ENCODE measurements at places on chromosomes 6 and 20.
A peak's percentile ranks its signal among the peaks of the same experiment; 100 is the strongest.

GRCh38 chr20:44809380-44810060 is 826 bp downstream of the RIMS4 start:
- DNase-seq: no peak

DNA sequence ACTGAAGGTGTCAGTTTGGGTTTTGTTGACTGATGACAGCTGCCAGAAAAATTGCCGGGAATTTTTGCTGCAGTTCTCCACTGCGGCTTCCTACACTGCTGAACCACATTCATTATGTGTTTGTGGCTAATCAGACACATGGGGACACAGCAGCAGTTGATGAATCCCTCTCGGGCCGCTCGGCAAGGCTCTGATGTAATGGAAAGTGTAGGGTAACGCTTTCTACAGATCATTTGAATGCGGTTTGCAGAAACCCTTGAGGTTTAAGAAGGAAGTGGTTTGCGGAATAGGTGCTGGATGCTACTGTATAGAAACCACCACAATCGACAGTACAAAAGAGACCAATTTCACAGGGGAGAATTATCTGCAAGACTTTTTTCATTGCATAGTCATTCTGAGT is 138.7 kb upstream of the SASH1 start:
- DNase-seq: peak; percentile 46

GRCh38 chr6:1312203-1312472 is 240 bp downstream of the FOXQ1 start:
- DNase-seq: no peak

DNA sequence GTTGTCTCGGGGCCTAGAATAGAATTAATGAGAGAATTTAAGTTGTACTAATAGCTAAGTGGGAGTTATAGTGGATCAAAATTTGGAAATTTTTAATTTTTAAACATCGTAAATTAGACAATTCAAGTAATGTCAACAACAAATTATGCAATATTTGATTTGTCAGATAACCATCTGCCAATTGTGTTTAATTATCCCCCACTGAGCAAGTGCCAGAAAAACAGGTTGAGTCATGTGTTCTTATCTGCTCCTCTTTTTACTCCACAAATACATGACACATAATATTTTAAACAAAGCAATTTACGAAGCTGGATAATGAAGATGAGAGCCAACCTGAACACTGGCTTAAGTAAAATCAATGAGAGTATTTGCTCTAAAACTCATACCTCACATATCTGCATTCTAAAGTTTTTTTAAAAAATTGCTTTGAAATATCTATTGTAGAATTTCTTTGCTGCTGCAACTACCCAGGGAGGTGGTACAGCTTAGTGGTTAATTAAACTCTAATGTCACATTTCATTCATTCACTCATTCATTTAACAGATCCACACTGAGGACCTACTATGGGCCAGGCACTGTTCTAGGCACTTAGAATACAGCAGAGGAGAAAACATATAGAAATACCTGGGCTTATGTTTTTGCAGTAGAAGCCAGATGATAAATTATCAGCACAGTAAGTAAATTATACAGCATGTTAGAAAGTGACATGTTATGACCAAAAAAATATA is 57.1 kb upstream of the MAP7 start:
- no peak for DNase-seq

DNA sequence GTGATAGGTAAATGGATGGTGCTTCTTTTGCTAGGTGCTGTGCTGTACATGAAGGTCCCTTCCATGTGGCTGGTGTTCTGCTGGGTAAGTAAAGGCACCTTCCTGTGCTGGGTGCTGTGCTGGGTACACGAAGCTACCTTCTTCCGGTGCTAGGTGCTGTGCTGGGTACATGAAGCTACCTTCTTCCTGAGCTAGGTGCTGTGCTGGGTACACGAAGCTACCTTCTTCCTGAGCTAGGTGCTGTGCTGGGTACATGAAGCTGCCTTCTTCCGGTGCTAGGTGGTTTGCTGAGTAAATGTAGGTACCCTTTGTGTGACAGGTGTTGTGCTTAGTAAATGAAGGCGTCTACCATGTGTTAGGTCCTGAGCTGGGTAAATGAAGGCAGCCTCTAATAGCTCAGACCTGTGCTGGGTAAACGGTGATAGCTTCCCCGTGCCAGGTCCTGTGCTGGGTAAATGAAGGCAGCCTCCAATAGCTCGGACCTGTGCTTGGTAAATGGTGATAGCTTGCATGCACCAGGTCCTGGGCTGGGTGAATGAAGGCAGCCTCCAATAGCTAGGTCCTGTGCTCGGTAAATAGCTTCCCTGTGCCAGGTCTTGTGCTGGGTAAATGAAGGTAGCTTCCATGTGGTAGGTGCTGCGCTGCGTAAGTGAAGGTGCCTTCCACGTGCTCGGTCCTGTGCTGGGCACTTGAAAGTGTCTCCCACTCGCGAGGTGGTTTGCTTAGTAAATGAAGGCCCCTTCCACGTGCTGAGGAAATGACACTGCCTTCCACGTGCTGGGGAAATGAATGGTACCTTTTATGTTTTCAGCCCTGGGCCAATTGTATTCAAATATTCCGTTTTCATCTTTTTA is 115.5 kb downstream of the ERMARD start:
- DNase-seq: no peak

GRCh38 chr6:158040051-158040803 is 58.6 kb downstream of the SYNJ2 start:
- DNase-seq: no peak
